GM13976 (cell line): ENCODE measurements at places on chromosomes 16 and 17.

- peak; percentile 61 for DNase-seq
Observed at GRCh38 chr17:1882836-1883235, 53.0 kb downstream of the RPA1 start.

GRCh38 chr17:78438694-78439325, 60.4 kb downstream of the PGS1 start:
- no peak for DNase-seq

DNA sequence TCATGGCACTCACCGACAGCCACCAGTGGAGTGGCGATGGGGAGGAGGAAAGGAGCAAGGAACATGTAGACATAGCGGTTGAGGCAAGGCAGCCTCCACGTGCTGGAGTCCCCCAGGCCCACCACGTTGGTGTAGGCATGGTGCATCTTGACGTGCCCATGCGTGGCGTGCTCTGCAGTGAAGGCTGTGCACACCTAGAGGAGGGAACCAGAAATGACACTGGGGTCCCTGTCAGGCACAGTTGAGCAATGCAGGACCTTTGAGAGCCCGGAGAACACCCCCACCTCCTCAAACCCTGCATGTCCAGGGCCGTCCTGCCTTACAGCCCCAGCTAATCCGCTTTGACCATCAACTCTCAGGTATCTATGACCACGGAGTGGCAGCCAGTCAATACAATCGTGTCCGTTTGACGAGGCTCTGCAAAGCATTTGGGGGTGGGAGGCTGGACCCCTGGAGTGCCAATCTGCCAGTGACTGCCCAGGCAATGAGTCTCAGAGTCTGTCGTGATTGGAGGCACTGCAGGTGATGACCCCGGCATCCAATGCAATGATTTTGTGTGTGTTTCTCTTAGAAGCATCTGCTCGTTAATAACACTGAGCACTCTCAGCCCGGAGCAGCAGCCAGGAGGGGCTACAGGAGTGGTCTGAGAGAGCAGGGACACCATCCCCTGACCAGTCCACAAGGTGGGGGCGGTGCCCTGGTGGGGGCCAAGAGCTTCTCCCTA, 9.9 kb upstream of the FDXR start:
- no peak for DNase-seq

DNA sequence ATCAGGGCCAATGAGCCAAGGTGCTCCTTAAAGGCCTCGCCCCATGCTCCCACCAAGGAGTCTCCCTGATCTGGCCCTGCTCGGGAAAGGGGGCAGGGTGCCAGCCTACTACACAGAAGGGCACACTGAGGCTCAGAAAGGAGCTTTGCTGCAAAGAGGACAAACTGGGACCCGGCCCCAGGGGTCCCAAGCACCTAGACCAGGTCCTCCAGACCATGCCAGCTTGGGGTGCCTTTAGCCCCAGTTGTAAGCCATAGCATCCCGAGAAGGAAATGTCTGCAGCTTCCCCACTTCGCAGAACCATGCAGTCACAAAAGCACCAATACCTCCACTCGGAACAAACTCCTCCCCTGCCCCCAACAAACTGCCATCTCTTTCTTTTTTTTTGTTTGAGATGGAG, 74.8 kb upstream of the CDC42EP4 start:
- DNase-seq: no peak

DNA sequence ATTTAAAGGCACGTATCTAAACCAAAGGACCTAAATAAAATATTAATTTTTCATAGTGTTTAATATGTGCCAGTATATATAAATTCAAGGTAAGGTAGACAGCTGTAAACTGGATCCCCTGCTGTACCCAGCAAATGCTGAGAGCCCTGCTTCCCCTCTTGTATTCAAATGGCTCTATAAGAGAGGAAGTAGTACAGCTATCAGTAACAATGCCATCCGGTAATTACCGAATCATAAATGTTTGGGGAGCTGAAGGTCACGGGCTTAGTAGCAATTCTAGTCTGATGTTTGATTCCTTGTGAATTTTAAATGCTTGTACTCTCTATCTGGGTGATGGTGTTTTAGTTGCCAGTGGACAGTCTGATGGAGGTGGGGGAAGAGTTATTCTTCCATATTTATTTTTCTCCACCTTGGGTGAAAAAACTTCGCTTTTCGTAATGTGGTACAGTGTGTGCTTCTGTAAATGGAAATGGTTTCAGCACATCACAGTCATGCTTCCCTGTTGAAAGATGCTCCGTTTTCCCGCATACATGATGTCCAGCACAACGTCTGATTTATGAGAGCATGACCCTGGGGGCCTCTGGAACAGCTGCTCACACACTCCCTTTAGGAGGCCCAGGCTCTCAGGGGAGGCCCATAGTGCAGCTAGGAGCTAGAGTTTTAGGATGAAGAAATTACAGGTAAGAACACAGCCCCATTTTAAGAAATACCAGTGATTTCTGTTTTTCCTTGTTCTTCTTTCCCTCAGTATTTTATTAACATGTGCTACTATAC, 423.9 kb downstream of the WWOX start:
- DNase-seq: no peak

DNA sequence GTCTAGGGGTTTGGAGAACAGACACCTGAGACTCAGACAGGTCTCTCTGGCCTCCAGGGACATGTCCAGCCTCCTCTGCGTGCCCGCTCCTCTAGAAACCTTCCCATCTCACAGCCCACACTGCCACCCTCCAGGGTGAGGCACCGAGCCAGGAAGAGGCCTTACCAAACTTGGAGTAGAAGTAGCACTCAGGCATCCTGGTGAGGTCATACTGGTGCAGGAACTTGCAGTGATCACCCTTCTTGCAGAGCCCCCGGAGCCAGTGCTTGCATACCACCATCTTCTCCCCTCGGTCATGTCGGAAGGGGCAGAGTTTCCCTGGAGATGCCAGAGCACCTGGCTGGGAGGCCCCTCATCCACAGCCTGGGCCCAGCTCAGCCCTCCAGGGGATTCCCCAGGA, 4.2 kb downstream of the CPSF4L start:
- DNase-seq: no peak
